ENCODE measurements at places on chromosomes 7 and 10.
A peak's percentile ranks its signal among the peaks of the same experiment; 100 is the strongest.

- DNase-seq, result no peak
These were observed 29.4 kb upstream of the SGMS1 start for GRCh38 chr10:50653142-50653541.

- DNase-seq, result peak; percentile 55
These were observed 50.6 kb upstream of the RET start for GRCh38 chr10:43026039-43026973.

DNA sequence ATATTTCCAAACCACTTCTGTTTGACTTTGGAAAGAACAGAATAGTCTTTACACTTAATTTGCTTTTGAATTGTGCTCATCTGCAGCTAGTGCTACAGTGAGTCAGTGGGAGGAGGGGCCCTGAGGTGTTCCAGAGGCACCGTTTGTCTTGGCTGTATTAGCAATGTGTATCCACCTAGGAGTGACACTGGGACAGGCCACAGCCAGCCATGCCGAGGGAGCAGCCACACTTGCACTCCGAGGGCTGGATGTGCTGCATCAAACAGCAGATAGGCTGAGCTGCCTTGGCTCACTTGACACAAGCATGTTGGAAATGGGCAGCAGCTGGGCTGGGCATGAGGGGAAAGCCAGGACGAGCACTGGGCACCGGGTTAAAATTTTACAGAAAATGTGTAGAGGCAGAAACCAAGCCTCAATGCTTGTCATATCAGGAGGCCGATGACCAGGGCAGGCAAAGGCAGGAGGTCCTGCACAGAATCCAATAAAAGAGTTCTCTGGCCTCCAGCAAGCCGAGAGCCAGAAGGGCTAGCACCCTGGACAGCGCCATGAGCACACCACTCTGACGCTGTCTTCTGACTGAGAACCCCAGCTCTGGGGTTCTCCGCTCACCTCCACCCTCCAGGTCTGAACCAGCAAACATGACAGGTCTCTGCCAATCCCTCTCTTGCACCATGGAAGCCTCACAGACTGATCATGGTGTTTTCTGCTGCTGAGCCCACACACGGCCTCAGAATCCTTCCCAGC lies 163.3 kb downstream of the GRID1 start:
- peak; percentile 70 for DNase-seq

DNA sequence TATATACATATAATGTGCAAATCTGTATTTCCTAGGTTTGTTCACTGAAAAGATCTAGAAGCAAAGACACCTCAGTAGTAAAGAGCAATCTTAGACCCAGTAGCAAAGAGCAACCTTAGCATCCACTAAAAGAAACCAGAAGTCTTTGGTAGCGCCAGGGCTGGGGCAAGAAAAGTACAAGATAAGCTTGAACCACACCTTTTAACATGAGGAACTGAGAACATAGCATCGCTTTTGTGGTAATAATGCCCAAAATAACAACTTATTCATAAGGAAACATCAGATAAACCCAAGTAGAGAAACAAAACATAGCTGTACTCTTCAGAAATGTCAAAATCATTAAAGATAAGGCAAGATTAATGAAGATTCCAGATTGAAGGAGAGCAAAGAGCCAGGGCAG lies 173.4 kb downstream of the IMMP2L start:
- no peak for DNase-seq

- peak; percentile 60 for DNase-seq
These were observed 518 bp downstream of the WAPL start for GRCh38 chr10:86520871-86521677.

DNA sequence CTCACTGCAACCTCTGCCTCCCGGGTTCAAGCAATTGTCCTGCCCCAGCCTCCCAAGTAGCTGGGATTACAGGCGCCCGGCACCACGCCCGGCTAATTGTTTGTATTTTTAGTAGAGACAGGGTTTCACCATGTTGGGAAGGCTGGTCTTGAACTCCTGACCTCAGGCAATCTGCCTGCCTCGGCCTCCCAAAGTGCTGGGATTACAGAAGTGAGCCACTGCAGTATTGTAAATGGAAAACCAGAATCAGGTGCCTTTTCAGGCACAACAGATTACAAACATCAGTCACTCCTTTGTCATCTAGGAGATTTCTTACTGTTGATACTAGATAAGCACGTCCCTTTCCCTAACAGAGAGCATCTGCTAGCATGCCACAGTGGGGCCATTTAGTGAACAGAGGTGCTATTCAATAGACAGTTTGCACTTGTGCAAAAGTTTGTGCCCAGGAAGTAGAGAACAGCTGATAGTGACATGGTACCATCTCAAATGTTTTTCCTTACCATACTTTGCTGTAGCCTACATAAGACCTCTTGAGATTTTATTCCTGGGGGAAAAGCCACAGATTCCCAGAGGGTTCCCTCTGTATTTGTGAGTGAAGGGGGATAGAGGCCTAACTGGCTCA lies 24.5 kb upstream of the WAC start:
- DNase-seq, result no peak

GRCh38 chr10:103175580-103176285 lies 17.3 kb downstream of the NT5C2 start:
- DNase-seq, result no peak

DNA sequence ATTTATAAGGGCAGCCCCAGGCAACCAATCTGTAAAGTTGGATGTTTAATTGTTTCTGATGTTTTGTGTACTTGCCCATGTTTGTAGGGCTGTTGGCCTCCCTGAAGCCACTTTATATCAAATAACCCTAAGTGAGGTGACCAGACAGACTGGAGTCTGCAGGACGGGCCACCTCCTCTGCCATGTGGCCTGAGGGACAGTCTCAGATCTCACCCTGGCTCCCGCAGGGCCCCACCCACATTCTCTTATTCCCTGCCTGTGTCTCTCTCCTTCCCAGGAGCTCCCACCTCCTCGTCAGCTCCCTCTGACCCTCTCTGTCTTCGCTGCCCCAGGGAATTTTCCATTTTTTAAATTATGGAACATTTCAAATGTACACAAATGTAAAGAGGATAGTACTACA lies 9.5 kb upstream of the C10orf71 start:
- DNase-seq, result no peak

DNA sequence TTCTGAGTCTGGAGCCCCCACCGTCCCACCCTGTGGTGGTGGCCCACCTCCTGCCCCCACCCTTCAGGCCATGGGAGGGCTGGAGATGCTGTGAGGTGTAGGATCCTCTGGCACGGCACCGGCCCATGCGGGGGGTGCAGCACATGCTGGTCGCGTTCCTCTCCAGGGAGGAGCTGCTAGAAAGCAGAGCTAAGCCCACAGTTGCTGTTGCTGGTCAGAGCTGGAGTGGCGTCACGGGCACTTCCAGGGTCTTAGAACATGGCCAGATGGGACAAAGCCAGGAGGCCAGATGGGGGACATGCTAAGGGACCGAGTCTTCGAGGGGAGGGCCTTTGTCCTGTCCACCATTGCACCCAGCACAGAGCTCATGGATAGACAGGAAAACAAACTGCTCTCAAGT lies 21.6 kb downstream of the AGAP3 start:
- DNase-seq, result no peak

- DNase-seq, result peak; percentile 99
These were observed 4.0 kb upstream of the IGF2BP3 start for GRCh38 chr7:23474094-23474828.

DNA sequence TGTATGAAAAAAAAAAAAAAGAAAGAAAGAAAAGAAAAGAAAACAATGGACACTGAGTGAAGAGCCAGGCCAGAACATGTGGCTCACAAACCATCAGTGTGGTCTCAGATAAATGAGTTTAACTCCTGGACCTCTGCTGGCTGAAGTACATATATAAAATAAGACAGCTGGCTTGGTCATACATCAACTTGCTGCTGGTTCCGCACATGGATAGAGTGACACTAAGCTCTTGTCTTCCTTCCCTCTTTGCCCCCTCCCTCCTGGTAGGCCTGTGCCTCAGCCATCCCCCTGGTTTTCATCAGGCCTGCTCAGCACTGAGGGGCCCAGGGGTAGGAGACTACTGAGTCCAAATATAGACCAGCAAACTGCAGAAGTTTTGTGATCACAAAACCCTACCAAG lies 58.1 kb upstream of the DGKI start:
- DNase-seq, result no peak

DNA sequence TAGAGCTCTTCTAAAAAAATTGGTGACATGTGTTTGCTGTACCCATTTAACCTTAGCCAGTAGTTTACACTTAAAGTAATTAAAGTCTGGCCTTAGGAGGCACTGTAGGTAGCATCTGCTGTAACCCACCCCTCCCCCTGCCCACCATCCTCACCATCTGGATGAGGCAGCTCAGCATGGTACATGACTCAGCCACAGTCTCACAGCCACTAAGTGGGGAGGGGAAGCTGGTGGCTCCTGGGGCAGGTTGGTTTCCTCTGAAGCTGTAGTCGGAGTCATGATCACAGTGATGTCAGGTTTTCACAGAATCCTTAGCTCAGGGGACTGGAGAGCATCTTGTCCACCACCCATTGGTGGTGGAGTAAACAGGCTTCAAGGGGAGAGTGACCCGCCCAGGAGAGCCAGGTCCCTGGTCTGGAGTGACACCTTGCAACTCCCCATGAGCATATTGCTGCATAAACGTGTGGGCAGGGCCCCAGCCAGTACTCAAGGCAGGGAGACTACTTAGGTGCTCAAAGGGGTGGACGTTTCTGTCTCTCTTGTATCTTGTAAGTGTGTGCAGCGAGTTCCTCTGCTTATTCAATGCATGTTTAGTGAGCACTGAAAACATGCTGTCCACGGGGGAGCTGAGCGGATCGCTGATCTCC lies 125.9 kb downstream of the GRK5 start:
- no peak for DNase-seq

DNA sequence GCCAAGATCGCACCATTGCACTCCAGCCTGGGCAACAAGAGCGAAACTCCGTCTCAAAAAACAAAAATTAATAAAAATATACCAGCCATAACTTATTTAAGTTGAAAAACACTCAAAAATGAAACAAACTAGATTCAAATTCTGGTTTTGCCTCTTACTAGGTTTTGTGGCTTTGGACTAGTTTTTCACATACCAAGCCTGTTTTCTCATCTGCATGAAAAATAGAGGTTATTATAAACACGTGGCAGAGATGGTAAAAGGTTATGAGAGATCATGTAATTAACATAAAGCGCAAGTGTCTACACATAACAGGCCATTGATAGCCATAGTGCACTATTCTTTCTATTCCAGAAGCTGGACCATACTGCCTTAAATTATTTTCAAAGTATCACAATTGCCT lies 35.5 kb upstream of the CABCOCO1 start:
- DNase-seq, result no peak

DNA sequence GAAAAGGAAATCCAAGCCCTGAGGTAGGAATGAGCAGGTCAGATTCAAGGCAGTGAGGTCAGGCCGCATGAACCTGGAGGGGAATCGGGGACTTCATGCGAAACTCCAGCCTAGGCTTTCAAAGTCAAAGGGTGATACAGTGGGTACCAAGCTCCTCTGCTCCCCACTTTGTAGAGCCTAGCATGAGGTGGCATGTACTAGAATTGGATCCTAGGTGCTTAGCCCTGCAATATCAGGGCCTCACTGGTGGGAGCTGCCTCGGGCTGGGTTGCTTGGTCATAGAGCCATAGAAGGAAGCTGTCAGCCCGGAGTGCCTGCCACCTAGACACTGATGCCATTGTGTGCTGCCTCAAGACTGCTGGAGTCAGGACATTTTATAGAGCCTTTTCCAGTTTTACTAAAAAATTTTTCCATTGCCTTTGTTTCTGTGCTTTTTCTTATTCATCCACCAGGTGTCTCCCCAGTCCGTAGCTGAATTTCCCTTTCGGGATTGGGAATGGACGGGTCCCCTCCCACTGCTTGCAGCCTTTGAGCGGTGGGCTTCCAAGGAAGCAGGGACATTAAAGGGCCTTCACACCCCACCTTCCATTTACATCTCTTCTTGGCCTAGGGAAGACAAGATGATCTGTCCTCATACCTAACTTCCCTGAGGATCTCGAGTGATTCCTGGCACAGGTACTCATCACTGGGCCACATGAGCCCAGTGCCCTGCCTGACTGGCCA lies 5.5 kb upstream of the LZTS2 start:
- no peak for DNase-seq

DNA sequence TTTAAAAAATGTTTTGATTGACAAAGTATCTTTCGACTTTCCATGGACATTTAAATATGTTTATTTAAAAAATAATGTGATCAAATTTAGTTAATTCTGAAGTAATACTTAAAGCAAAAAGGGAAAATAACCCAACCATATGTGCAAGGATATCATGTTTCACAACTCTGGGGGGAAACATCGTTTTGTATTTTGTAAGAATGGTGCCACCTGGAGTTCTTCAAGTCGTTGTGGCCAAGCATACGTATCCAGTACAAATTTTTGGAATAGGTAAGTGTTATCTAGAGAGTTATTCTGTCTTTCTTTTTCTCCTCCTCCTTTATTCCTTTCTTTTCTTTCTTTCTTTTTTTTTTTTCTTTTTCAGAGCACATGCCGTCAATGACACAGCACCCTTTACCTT lies 176.2 kb upstream of the CSTF2T start:
- no peak for DNase-seq

GRCh38 chr7:155597753-155598140 lies 46.7 kb upstream of the RBM33 start:
- no peak for DNase-seq

GRCh38 chr10:97333601-97334369 lies 744 bp downstream of the FRAT2 start:
- peak; percentile 74 for DNase-seq

- DNase-seq, result no peak
These were observed 10.5 kb upstream of the CRPPA start for GRCh38 chr7:16431646-16432424.

- no peak for DNase-seq
These were observed 434.3 kb upstream of the SEMA3D start for GRCh38 chr7:85620936-85621685.

- DNase-seq, result no peak
These were observed 527.7 kb upstream of the CELF2 start for GRCh38 chr10:10489805-10490571.

GRCh38 chr10:17859492-17860156 lies 50.5 kb downstream of the MRC1 start:
- no peak for DNase-seq

- no peak for DNase-seq
These were observed 74.6 kb upstream of the KCNMA1 start for GRCh38 chr10:77712207-77712606.

- no peak for DNase-seq
These were observed 26.5 kb upstream of the RBM20 start for GRCh38 chr10:110617425-110618229.

- no peak for DNase-seq
These were observed 233.7 kb downstream of the ADK start for GRCh38 chr10:74384615-74385183.

GRCh38 chr7:55794527-55794926 lies 68.0 kb downstream of the SEPTIN14 start:
- DNase-seq, result no peak

GRCh38 chr7:7681936-7682329 lies 36.5 kb downstream of the RPA3 start:
- no peak for DNase-seq
